GM12865 (cell line): ENCODE measurements at places on chromosomes 2 and 18.

DNA sequence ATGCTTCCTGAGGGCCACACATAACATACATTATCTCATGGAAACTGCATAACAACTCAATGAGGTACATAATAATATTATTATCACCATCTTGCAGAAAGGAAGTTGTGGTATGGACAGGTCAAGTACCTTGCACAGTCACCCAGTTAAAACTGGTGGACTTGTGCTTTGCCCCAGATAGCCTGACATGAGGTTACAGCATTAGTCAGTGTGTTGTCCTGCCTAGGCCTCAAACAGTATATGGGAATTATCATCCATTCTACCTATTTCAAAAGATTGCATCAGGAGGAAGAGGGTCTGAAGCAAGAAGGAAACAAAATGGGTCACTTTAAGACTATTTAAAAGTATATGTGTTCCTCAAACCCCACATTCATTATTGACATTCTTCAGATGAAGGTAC is 5.4 kb upstream of the ANTXR1 start:
- DNase-seq: no peak

DNA sequence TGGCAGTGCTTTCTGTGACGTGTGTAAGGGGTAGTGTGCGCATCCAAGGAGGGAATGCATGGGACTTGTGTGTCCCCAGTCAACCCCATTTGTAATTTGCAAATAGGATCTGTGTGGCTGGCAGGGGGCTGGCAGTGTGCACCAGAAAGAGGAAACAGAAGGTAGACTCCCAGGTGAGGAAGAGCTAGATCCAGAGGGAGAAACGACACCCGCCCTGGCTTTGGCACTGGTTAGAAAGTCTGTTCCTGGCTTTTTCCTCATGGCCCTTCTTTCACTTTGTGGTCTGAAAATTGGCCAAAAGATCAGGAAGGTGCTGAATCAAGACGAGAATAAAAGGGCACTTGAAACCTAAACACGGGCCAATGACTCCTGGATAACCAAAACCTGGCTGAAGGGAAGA is 33.3 kb downstream of the PRKCE start:
- no peak for DNase-seq

DNA sequence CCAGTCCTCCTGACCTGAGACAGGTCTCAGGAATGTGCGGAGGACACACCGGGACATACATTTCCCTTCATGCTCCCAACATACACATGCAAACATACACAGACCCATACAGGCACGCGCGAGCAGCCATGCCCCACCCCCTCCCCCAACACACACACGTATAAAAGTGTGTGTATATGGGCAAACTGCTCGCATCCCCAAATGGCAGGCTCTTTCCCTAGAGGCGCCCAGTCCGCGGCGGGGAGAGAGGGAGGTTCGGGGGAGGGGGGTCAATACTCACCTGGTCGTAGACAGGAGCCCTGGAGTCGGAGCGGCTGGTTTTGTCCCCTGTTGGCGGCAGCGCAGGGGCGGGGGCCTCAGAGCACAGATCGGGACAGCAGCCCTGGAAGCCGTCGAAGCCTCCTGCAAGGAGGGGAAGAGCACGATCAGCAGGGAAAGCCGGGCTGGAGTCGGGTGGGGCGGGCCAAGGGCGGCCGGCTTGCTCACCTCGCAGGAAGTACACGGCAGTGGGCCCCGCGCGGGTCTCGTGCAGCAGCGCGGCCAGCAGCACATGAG is 682 bp downstream of the DUSP2 start:
- peak; percentile 50 for DNase-seq

DNA sequence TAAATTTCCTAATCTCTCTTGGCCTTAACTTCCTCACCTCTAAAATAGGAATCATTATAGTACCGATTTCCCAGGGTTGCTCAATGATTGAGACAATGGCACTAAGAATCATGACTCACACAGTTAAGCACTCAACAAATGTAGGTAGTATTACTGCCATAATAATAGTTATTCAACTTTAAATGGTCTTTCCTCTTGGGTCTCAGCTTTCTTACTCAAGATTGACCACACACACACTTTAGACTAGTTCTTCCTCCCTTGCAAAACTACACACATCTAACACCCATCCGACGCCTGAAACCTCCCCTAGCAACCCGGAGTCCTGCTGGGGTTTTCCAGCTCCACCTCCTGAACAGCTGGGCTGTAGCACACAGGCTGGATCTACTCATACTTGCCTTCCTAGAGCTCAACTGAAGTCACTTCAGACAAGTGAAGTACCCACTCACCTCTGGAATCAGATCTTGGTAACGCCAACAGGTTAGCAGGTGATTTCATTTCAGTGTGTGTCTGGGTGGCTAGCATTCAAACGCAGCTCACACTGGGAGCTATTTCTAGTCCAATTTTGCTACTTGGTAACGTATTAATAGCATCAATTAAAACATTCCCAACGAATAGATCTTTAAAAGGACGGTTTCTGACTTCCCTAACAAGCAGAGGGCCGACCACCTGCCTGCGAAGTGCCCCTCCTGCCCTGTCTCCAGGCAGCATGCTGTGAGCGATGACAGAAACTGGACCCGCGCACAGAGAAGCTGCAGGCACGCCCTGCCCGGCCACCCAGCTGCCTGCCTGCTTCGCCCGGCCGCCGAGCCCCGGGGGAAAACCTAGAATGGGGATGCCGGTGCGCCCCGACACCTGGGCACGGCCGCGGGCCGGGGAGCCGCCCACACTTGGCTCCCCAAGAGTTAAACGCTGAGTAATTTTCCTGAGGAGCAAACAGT is 1.1 kb downstream of the UXS1 start:
- DNase-seq: peak; percentile 87

- DNase-seq: no peak
Observed at GRCh38 chr2:155930312-155930711, 402.2 kb downstream of the NR4A2 start.

- peak; percentile 40 for DNase-seq
Observed at GRCh38 chr18:2956056-2956455, 56.9 kb downstream of the LPIN2 start.

DNA sequence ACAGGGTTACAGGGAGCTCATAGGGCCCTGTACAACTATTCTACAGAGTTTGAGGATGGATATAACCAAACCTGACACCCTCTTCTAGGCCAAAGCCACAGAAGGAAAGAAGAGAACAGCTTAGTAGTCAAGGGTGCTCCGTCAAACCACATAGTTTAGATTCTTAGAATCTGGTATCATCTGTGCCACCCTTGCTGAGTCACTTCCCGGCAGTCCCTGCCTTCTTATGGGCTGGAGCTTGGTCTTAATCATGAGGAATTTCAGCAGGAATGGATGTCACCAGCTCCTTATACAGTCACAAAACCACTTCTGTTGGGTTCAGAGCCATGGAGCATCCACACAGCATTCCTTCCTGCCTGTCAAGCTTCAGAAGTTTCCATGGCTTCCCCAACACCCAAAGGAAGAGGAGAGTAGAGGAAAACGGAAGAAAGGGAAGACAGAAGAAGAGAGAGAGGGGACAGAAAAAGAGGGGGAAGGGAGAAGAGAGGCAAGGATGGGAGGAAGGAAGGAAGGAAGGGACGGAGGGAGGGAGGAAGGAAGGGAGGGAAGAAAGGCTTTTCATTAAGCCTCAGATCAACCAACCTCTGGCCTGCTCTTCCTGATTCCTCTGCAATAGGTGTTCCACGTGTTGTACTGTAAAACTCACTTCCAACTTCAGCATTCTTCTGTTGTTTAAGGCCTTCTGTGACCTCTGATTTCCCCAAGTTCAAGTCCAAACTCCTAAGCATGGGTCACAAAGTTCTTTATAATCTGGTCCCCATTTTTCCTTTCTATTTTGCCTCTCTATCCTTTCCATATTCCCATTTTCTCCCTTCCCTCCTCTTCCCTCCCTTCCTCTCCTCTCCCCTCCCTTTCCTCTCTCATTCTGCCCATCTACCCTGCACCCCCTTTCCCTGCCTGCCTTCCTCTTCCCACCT is 246.1 kb upstream of the TNP1 start:
- no peak for DNase-seq
